CD4-positive, alpha-beta T cell (primary cell): ENCODE measurements at places on chromosomes 6 and 20. TPM values are rescaled to one million over a fixed set of nuclear protein-coding genes. Genes with fewer than 3 reads are reported as not detected.

Gene EFHC1
- total RNA-seq: 4.8 TPM

GRCh38 chr20:42093542-42094440 lies 475.6 kb upstream of the CHD6 start:
- no peak for DNase-seq

DNA sequence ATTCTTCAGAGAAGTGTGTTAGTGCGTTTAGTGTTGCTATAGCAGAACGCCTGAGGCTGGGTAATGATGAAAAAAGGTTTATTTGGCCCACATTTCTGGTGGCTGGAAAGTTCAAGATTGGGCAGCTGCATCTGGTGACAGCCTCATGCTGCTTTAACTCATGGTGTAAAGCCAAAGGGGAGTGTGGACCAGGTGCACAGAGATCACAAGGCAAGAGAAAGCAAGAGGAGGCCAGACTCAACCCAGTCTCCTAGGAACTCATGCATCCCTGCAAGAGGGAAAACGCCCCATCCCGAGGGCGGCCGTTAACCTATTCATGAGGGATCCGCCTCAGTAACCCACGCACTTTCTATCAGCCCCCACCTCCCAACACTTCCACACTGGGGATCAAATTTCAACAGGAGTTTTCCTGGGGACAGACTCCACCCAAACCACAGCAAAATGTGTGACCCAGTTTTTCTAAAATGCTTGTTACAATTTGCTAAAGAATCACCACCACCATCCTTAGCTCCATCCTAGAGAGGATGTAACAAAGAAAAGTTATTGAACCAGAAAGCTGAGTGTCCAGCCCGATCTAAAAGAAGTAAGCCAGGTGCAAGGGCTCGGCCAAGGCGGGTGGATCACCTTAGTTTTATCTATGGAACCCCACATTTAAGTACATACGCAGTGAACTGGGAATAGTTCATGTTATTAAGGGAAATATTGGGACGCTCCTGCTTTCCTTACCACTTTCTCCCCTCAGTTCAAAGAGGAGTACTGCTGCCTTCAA lies 164.8 kb downstream of the QKI start:
- no peak for DNase-seq

DNA sequence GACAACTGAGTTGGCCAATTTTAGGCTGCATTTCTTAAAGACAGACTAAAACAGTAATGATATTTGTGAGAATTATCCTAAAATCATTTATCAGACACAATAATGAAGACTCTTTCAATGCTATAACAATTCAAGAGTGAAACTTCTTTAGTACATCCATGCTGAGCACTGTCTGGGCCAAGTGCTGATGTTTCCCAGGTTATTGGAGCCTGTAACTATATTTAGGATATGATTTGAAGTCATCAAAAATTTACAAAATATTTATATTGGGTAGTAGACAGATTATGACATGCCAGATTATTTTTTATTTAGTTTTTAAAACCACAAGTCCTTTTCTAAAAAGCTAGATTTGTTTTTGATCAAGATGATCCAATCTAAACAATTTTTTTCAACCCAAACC lies 45.1 kb downstream of the FHL5 start:
- no peak for DNase-seq
